ENCODE measurements at places on chromosomes 11 and 22.

GRCh38 chr22:31022516-31022915 lies 53.5 kb downstream of the TUG1 start:
- no peak for DNase-seq

DNA sequence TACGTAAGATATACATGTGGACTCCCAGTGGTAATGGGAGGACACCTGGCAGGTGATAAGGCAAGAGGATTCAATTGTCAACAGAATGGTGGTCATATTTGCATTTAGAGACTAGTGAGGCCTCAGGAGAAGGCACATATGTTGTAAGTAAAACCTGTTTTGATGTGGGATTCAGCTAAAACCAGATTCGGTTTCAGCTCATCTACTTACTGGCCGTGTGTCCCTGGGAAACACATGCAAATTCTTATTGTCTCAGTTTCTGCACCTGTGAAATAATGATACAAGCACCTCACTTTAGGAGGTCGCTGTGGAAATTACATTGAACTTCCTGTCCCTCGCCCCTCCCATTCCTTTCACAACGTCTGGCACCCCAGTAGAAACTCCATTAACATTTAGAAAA lies 78.9 kb upstream of the FIBIN start:
- DNase-seq, result no peak

DNA sequence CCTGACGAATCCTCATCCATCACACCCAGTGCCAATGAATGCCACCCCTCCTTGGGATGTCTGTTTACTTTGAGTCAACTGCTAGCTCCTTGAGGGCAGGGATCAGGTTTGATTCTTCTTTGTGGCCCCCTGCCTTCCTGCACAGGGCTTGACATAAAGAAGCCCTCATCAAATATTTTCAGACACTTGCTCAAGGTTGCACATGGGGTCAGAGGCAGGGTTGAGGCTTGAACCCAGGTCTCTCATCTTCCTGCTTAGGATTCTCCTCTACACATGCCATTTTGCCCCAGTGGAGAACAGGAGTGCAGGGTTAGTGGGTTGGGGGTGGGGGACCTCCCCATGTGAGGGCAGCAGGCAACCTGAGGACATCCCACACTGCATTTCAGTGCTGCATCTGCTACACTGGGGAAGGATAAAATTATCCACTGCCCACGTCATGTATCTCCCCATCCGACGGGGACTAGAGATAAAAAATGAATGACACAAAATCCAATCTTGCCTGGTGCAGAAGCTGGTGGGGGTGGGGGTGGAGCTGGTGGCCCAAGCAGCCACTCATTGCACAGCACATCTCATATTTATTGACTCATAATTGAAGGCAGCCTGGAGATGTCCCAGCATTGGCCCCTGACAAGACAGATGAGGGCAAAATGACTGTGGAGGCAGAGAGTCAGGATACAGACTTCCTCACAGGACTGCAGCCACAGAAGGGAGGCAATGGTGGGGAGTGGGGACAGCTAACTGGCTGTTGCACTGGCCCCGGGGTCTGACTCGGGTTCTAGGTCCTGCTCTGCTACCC lies 41.3 kb downstream of the NEU3 start:
- DNase-seq, result no peak

GRCh38 chr11:132414451-132414850 lies 1044.0 kb downstream of the NTM start:
- no peak for DNase-seq

GRCh38 chr11:60530454-60531100 lies 15.4 kb downstream of the MS4A13 start:
- no peak for DNase-seq

- no peak for DNase-seq
These were observed 23.6 kb downstream of the EIF4G2 start for GRCh38 chr11:10785146-10785474.

DNA sequence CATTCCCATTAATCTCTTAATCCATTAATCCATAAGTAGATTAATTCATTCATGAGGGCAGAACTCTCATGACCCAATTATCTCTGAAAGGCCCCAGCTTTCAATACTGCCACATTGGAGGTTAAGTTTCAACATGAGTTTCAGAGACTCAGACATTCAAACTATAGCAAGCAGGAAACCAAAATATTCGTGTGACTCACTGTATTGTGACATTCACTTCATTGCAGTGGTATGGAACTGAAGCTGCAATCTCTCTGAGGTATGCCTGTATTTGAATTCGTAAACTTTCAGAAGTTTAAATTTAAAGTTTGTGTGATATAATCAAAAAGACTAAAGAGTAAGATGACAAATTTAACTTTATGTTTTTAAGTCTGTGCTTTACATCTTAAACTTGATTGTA lies 2.9 kb upstream of the OR52J3 start:
- DNase-seq, result no peak

- DNase-seq, result no peak
These were observed 10.8 kb downstream of the OPCML start for GRCh38 chr11:133521502-133521901.

DNA sequence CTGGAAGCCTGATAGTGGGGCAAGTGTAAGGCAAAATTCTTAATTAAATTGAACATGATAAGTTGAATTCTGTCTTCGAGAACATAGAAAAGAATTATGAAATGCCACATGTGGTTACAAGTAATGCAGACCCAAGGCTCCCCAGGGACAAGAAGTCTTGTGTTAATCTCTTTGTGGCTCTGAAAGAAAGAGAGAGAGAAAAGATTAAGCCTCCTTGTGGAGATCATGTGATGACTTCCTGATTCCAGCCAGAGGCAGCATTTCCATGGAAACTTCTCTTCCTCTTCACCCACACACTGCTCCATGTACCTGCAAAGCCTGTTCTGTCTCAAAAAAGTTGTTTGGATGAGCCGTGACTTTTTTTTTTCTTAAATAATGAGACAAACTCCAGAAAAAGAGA lies 1.9 kb upstream of the TYR start:
- DNase-seq, result no peak
